Stimulated activated CD4-positive, alpha-beta T cell treated with anti-CD3 and anti-CD28 coated beads, Interleukin-4, amount 100 ng/mL, for 4 hours (primary cell): ENCODE measurements at places on chromosomes 2 and 18.
A peak's percentile ranks its signal among the peaks of the same experiment; 100 is the strongest.

GRCh38 chr2:68663371-68664156, 20.2 kb downstream of the PROKR1 start:
- DNase-seq, result no peak

- DNase-seq, result no peak
These were observed 80.5 kb downstream of the EHBP1 start for GRCh38 chr2:62785810-62786597.

GRCh38 chr2:158184556-158185343, 83.1 kb downstream of the UPP2 start:
- DNase-seq, result no peak

DNA sequence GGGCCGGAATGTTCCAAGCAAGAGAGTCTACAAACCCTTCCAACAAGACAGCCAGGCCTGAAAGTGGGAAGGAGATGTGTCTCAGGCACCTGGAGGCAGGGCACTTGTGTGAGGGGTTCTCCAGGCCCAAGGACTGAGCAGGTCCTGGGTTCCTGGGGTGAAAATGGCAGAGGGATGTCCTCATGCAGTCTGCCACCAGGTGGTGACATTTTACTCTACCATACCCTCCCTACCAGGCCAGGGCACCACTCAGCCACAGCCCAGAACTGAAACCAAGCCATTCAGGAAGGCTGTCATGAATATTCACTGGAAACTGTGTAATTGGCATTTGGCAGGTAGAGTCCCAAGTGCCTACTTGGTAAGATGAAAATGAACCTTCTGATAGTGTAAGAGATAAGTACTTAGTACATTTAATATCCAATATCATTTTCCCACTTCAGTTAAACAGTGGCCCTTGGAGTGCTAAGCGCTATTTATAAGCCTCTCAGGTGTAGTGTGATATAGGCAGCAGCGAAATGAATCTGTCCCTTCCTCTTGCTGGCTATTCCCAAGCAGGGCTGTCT, 185.1 kb downstream of the MYO5B start:
- DNase-seq, result peak; percentile 26

DNA sequence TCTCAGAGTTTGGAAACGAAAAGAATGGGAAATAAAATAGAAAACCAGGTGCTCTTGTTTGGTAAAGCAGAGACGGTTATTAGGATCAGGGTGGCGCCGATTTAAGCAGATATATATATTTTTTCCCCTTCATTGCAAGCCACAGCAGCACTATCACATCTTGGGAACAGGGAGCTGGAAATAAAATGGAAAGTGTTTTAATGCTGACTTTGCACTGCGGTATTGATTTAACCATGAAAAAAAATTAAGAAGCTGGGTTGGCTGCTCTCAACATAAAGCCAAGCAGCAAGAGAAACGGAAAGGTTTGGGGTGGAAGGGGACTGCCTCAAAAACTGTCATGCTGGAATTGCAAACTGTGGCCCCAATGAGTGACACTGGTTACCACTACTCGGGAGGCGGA, 102.7 kb upstream of the ZBTB14 start:
- DNase-seq, result no peak
